ENCODE measurements at places on chromosomes 13 and 19.

- no peak for DNase-seq
Observed at GRCh38 chr19:43420954-43421353, 6.3 kb downstream of the TEX101 start.

DNA sequence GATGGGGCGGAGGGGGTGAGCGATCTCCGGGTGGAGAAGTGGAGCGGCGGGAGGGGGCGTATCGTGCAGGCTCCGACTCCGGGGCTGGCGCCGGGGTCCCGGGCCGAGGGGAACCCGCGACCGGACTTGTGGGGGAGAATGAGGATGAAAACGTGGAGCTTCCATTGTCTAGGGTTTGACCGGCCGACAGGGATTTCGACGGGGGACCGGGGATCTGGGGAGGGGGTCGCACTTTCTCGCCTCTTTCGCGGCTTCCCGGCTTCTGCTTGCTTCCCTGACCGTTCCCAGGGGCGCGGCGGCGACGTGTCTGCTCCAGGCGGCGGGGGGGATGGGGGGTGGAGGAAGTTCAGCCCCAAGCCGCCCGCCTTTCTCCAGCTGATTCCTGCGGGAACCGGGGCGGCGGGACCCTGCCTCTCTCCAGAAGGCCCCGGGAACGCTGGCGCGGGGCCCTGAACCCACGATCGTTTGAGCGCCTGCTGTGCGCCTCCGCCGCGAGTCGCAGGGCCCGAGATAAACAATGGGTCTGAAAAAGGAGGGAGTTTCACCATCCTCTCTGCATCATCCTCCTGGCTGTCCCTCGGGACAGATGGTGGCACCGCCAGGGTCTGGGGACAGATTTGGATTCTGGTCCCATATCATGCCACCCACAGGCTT is 790 bp downstream of the TPM4 start:
- peak; percentile 35 for DNase-seq

GRCh38 chr19:32450217-32450616 is 44.6 kb downstream of the DPY19L3 start:
- DNase-seq: no peak

- DNase-seq: no peak
Observed at GRCh38 chr13:94917824-94918223, 205.5 kb upstream of the SOX21 start.

- no peak for DNase-seq
Observed at GRCh38 chr19:42095814-42096230, 19.9 kb downstream of the ZNF574 start.

- DNase-seq: no peak
Observed at GRCh38 chr13:24693862-24694471, 13.8 kb downstream of the ATP12A start.

DNA sequence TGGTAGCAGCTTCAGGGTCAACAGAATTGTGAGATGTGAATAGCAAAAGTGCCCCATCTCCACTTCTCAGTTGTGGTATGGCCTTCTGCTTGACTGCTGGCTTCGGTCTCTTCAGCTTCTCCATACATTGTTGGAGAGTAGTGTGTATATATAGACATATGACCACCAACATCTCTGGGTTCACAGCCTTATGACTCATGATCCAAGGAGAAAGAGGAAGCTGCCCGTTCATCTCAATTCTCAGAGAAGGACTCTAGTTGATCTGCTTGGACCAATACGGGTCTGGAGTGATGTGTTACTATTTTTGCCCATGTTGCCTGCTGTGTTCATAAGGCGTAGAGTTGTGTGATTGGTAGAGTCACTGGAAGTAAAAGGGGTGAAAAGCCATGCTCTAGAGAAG is 3.6 kb upstream of the COMMD6 start:
- DNase-seq: no peak

GRCh38 chr19:15263361-15263985 is 31.2 kb upstream of the EPHX3 start:
- no peak for DNase-seq

GRCh38 chr19:5037936-5038335 is 69.0 kb downstream of the KDM4B start:
- no peak for DNase-seq

GRCh38 chr13:44347949-44348348 is 25.7 kb upstream of the SERP2 start:
- no peak for DNase-seq

DNA sequence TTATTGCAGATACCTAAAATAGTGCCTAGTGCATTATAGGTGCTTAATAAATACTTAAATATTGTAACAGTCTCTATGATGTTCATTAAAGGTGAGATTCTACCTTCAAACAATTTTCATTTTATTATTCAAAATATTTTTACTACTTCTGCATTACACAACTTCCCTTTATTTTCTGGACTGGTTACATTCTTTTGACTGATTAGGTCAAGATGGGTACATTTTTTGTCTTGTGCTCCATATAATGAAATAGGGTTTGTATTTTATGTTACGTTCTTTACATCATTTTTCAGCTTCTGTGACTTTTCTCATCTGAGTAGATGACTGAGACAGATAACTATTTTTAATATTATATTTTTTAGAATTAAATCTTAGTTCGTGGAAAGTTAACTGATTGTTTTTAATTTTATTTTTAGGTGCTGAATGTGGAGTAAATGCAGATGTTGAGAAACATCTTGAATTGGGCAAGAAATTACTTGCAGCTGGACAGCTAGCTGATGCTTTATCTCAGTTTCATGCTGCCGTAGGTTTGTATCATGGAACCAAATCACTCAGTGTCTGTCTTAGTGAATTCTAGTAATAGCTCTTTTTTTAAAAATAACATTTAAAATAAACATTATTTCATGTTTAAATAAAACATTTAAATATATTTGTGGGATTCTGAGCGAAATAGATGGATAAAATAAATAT is 32.0 kb downstream of the DNAJC3 start:
- no peak for DNase-seq

GRCh38 chr19:17761148-17761547 is 9.9 kb downstream of the FCHO1 start:
- no peak for DNase-seq

DNA sequence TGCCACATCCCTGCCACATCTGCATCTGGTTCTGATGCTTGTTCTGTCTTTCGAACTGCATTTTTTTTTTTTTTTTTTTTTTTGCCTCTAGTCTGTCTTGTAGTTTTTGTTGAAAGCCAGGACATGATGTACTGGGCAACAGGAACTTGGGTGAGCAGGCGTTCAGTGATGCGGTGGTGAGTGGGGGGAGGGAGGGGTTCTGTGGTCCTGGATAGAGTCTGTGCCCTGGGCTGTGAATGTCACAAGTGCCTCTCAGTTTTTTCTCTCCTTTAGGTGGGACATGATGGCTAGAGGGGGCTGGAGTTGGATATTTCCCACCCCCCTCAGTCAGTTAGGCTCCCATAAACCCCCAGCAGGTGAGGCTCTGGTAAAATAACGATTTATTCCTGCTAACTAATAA is 3.5 kb downstream of the CEACAM4 start:
- no peak for DNase-seq

DNA sequence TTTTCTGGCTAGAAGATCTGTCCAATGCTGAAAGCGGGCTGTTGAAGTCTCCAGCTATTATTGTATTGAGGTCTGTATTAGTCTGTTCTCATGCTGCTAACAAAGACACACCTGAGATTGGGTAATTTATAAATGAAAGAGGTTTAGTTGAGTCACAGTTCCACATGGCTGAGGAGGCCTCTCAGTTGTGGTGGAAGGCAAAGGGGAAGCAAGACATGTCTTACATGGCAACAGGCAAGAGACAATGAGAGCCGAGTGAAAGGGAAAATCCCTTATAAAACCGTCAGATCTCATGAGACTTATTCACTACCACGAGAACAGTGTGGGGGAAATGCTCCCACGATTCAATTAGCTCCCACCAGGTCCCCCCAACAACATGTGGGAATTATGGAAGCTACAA is 980.4 kb downstream of the SLITRK5 start:
- no peak for DNase-seq

GRCh38 chr13:75628801-75629200 is 7.3 kb upstream of the LMO7 start:
- no peak for DNase-seq

GRCh38 chr19:14080887-14081796 is 4.4 kb downstream of the C19orf67 start:
- peak; percentile 98 for DNase-seq

- DNase-seq: no peak
Observed at GRCh38 chr19:54952591-54953344, 5.4 kb upstream of the NLRP7 start.

GRCh38 chr13:31697290-31697689 is 42.0 kb upstream of the RXFP2 start:
- DNase-seq: no peak

- no peak for DNase-seq
Observed at GRCh38 chr19:17245535-17245984, at the start of gene NR2F6. TSS of gene NR2F6 (minus strand) at chr19:17245919. CDS start at chr19:17245220, 699 bp downstream.

- no peak for DNase-seq
Observed at GRCh38 chr13:112716841-112717520, 27.1 kb downstream of the ATP11A start.

DNA sequence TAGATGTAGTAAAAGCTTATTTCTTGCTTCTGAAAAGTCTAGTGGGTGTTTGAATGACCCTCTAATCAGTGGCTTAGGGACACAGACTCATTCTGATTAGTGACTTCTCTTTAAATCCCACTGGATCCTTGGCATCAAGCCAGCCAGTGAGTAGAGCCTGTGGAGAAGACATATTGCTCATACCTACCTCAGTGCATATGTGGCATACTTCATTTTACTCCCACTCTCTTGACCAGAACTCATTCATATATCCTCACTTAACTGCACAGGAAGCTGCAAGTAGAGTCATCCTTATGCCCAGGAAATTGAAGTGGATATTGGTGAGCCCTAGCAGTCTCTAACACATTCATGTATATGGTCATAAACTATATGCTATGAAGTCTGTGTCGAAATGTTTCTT is 148.3 kb downstream of the PDS5B start:
- DNase-seq: no peak

DNA sequence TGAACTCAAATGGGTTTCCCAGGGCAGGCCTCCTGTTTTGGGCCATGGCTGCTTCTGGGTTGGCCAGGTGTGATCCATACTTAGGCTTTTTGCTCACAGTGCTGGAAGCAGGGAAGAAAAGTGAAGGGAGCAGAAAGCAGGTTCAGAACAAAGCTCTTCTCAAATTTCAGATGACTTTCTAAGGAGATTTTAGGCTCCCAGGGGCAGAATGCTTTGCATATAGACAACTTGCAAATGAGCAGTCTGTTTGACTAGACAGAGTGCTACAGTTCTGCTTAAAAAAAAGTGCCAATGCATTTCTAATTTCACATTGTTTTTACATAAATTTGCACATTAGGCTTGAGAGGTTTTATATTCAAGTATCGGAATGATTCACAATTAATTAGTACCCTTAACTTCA is 2.6 kb upstream of the SLC10A2 start:
- no peak for DNase-seq

GRCh38 chr13:74132776-74133656 is 1.2 kb downstream of the KLF12 start:
- peak; percentile 56 for DNase-seq

DNA sequence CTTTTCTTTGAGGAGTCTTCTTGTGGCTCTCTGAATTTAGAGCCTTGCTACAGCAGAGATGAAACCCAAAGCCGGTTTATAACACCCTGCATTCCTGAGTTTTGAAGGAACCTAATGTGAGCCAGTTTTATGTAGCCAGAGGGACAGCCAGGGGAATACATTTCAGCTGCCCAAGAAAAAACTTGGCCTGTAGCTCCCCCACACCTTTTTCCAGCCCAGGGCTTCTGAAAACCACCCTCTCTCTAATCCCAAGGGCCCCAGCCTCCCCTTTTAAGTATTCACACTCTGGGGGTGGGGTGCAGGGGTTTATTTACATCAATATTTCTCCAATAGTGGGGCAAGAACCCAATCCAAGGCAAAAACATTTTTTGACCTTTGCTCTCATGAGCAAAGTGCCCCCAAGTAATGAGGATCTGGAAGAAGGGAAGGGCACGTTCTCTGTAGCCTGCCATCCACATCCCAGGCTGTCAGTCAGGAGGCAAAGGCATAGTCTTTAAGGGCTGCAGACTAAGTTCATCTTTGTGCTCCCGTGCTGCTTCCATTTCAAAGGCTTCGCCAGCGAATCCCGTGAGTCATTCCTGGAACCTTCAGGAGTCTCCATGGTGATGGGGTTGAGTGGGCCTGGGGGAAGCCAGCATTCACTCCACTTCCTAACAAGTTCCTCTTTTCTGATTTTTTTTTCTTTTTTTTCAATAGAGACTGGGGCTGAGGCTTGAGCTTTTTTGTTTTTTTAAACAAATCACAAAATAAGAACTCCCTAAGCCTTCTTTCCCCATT is 33.2 kb upstream of the MEDAG start:
- no peak for DNase-seq

DNA sequence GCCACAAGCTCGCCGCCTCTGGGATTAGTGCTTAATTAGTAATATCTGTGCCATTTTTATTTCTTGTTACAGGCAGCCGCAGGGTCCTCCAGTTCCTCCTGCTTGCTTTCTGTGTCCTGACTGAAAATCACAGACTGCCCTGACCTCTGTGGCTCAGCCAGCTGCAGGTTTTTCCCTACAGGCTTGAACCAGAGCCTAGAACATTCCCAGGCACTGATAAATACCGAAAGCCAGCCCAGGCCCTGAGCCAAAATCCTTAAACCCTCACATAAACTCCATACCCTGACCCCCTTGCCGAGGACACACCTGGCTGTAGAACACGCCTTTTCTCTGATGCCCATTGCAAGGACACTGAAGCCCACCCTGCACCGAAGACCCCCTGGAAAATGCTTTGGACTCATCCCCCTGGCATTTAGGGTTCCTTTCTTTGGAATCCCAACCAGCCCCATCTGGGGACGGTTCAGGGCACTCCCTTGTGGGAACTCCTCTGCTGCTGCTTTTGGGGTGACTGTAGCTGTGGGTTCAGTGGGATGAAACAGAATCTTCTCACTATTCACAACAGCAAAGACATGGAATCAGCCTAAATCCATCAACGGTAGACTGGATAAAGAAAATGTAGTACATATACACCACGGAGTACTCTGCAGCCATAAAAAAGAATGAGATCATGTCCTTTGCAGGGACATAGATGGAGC is 15.5 kb downstream of the DPP9 start:
- DNase-seq: no peak

DNA sequence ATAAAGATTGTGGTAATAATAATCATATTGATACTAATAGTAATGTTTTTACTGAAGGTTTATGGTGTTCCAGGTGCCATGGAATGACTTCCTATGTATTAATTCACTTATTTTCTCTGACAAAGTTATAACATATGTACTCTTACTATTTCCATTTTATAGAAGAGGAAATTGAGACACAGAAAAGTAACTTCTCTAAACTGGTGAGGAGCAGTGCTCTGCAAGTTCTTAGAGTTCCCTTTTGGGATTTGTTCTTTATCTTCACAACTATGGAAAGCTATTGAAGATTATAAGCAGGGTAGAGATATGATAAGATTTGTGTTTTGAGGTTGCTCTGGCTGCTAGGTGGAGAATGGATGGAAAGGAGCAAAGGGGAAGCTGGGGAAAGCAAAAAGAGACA is 83.9 kb upstream of the OLFM4 start:
- no peak for DNase-seq

Measured in activated naive CD4-positive, alpha-beta T cell treated with anti-CD3 and anti-CD28 coated beads, Interleukin-2, amount 50 U/mL, for 16 hours (primary cell).